ENCODE measurements at places on chromosomes 6 and 20. TPM values are rescaled to one million over a fixed set of nuclear protein-coding genes. Genes with fewer than 3 reads are reported as not detected.

The GJA1 gene
- total RNA-seq, result not detected

The TFAP2B gene
- total RNA-seq, result not detected

The MEP1A gene
- not detected for total RNA-seq

The SAMHD1 gene
- total RNA-seq, result 33.2 TPM

The PLEKHG1 gene
- 27.1 TPM for total RNA-seq

The MAP7 gene
- total RNA-seq, result 1.4 TPM

The ZC2HC1B gene
- not detected for total RNA-seq

The ARG1 gene
- not detected for total RNA-seq

The ASIP gene
- not detected for total RNA-seq

DNA sequence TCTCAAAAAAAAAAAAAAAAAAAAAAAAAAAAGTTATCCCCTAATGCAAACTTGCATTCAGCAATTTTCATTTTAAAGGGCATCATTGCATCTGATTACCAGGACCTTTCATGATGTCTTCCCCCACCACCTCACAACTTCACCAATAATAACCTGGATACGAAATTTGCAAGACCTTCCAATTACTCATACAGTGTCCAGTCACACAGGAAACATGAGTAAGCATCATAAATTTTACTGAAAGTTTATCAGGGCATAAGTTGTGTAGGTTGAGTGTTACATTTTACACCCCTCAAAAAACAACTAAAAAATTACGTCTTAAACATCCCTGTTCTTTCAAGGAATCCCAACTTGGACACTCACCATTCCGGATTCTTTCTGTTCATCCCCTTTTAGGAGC lies 79.1 kb upstream of the ANKEF1 start:
- DNase-seq, result no peak

DNA sequence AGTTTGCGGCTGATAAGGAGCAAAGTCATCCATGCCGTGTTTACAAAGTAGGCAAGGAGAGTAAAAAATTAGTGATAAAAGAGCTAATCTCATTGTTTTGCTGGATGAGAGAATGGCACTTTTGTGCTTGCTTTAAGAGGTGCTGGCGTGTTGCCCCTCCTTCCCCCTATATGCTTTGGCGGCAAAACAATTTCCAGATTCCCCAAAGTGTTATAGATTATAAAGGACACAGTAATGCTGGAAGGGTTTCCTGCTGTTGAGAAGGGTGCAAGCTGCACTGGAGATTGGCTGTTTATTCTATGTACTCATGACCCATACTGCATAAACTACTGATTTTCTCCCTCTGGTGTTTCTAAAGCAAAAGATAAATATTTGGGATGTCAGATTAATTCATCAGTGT lies 338.9 kb upstream of the MAP3K7 start:
- no peak for DNase-seq

DNA sequence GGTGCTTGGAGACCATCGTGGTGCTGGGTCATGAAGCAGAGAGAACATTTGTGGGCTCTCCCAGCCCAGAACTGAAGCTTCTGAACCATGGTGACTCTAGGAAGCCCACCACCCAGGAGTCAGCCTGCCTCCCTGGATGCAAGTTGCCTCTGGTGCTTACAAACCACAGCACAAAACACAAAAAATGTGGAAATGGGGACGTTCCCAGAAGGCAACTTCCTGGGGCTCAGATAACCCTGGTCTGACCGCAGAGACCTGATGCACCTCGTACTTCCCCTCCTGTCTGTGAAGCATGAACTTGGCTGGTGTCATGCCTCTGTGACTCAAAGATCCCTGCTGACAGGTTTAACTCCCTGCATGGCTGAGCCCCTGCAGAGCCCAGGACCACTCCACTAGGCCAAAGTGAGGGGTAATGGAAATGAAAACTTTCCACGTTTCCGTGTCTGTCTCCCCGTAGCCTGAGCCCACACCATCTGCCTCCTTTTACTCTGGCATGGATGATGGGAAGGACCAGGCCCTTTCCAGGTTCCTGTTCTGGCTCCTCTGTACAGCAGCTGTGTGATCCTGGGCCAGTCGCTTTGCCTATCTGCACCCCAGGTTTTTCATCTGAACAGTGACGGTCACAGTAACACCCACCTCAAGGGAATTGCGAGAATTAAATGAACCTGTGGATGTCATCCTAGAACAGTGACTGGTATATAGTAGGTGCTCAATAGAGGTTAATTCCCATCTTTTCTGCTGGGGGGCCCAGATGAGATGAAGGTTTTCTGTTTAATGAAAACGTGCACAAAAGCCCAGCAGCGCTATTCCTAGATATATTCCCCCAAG lies 57.7 kb downstream of the PPP1R16B start:
- peak; percentile 70 for DNase-seq

DNA sequence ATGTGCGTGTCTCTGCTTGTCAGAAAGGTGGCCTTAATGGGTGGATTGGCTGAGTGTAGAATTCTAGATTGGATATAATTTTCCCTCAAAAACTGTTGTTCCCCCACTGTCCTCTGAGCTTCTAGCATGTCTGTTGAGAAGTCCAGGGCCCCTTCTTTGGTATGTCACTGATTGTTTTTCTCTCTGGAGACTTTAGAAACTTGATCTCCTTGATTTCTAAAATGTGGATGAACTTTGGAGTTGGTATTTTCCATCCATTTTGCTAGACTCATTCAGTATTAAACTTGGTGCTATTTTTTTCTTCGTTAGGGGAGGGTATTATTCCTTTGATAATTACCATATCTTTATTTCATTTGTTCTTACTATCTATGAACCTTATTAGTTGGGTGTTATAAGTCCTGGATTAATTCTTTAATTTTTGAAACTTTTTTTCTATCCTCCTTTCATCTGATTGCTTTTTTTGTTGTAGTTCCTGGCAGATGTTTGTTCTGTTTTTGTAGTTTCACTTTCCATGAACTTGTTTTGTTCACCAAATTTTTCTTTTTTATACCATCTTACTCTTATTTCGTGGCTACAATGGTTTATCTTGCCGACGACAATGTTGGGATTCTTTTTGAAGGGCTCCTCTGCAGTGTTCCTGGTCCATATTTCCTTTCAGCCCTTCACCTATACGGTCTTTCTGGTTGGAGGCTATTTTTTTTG lies 68.4 kb downstream of the ARID1B start:
- DNase-seq, result no peak

GRCh38 chr6:158589366-158589765 lies 29.5 kb downstream of the TMEM181 start:
- no peak for DNase-seq

GRCh38 chr6:31791324-31792089 lies 4.0 kb downstream of the VARS1 start:
- DNase-seq, result peak; percentile 40

- DNase-seq, result no peak
Observed at GRCh38 chr6:70176842-70177550, 125.9 kb downstream of the COL9A1 start.

DNA sequence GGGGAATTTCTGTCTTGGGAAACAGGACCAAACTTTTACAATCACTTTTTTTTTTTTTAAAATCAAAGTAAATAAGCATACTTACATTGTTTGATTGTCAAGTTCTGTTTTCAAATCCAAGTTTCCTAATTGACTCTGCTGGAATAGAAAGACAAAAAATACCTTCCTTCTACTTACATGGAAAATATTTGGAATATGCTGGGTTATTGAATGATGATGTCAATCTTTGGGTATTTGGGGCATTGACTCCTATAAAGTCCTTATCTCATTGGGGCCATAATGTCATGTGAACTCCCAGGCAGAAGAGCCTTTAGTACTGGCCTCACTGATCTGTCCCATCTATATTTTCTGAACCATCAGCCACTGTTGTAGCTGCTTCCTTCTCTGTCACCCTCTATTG lies 122.6 kb upstream of the NOX3 start:
- no peak for DNase-seq

GRCh38 chr20:52039790-52040189 lies 151.8 kb downstream of the ZFP64 start:
- no peak for DNase-seq

- no peak for DNase-seq
Observed at GRCh38 chr6:68650142-68650541, 15.1 kb downstream of the ADGRB3 start.

DNA sequence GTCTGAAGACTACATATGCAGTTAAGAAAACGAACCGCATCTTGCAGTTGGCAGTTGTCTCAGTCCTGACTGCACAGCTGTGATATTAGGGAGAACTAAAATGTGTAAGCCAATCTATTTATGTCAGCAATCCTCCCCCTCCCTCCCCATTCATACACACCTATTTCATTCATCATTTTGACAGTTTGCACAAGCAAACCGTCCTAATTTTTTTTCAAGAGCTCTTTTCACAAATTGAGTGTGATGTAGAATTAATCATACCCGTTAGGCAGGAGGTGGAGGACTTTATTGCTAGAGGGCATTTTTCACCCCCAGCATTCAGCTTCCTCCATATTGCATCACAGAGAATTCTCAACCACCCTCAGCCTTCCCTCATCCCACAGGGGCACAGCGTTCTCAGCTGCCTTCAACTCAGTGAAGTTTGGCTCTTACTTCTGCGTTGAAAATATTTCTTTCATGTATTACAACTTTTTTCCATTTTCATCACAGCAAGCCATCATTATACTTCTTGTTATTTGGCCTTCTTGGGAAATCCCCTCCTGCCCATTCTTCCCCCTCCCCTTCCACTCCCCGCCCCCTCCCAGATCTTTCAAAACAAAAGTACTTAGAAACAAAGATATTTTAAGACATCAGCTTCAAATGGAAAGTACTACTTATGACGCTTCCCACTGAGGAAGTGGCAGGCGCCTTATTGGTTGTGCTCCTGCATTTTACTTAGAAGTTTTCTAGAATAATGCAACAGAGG lies 37.5 kb downstream of the NOX3 start:
- peak; percentile 62 for DNase-seq

DNA sequence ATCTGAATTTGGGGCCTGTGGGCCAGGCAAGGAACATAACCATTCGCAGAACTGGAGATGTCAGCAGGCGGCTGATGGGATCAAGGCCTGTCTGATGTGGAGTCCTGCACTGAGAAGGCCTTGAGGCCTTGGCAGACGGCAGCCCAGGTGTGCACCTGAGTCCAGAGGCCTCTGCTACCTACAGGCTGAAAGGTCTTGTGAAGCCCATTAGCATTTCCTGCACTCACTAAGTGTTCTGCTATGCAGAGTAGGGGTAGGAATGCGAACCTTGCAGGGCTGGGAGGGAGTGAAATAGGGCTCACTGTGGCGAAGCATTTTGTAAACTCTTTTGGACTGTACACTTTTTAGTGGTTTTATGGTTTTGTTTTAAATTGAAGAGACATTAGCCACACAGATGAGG lies 48.3 kb upstream of the RNF24 start:
- no peak for DNase-seq
